ENCODE measurements at places on chromosomes 12 and 14. TPM values are rescaled to one million over a fixed set of nuclear protein-coding genes. Genes with fewer than 3 reads are reported as not detected.

BDKRB1 gene
- 0.62 TPM for total RNA-seq

AACS gene
- total RNA-seq = 37.1 TPM

CDCA4 gene
- 21.2 TPM for total RNA-seq

SEL1L gene
- total RNA-seq = 59.0 TPM

DNA sequence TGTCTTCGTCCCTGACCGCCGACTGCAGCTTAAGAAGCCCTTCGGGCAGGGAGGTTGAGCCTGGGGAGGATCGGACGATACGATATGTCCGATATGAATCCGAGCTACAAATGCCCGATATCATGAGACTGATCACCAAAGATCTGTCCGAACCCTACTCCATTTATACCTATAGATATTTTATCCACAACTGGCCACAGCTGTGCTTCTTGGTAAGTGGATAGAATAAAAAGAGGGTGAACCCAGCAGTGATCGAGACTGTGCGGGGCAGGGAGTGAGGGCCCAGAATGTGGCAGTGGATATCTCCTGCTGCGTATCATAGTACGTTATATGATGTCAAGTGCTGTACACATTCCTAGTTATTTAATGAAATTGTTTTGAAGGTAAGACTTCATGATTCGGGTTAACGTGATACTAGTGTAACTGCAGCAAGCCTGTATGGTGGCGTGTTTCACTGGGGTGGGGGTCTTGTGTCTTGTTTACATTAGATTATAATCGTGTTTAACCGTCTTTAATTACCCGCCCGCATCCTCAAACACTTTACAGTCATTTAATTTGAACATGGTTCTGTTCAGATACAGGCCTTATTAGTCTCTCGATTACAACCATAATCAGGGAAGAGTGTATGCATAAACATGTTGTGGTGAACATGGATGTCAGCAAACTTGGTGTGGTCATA, 1.3 kb downstream of the NAA30 start:
- DNase-seq = no peak

DNA sequence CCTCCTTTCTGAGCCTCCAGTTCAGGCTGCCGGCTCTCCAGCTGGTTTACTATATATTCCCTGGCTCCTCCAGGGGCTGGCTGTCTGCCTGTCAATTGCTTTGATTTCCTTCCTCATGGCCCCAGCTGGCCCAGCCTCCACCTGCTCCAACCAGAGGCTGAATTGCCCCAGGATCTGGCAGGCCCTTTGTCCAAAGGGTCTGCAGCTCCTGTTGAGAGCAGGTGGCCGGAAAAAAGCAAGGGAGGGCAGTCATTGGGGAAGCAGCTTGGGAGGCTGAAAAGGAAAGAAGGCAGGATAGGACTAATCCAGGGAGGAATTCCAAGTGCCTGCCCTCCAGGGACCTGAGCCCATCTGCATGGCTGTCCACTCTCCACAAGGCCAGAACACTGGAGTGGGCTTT, 25.3 kb downstream of the PAH start:
- no peak for DNase-seq

- DNase-seq = no peak
Observed at GRCh38 chr12:57940052-57940914, 1.1 kb upstream of the ATP23 start.

GRCh38 chr12:109860977-109861376, 19.4 kb downstream of the GLTP start:
- DNase-seq = no peak

- no peak for DNase-seq
Observed at GRCh38 chr14:92945959-92946846, 23.3 kb downstream of the CHGA start.

DNA sequence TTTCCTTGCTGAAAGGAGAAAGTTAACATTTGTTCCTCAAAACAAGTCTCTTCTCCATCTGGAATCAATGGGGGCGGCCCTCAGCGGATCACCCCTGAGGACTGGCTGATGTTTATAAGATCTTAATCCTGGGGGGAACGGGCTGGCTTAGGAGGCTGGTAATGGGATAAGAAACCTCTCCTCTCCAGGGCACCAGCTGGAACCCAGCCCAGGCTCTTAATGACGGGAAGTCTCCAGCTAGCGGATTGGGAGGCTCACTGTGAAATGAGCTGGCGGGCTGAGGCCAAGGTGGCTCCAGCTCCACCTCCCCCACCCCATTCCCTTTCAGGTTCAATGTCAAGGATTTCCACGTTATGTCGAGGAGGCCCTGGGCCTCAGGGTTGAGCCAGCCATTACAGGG, 1133.0 kb downstream of the VRK1 start:
- no peak for DNase-seq

DNA sequence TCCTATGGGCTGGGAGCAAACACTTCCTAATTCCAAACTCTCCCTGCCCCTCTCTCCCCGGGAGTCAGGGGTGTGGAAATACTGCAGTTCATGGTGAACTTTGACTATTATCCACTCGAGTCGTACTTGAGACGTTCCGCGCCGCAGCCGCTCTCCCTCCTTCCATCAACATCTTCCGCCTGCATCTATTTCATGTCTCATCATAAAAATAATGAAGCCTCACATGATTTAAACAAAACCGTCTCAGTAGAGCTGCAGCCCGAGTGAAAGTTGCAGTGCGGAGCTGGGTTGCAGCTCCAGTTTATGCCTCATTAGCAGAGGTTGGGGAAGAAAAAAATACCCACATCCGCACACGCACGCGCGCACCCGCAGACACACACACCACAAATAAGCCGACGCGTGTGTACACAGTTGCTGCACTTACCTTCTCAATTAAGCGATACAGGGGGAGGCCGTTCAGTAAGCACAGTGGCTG, 283 bp downstream of the LMO3 start:
- DNase-seq = no peak

- no peak for DNase-seq
Observed at GRCh38 chr12:11607313-11608081, 42.0 kb upstream of the ETV6 start.

DNA sequence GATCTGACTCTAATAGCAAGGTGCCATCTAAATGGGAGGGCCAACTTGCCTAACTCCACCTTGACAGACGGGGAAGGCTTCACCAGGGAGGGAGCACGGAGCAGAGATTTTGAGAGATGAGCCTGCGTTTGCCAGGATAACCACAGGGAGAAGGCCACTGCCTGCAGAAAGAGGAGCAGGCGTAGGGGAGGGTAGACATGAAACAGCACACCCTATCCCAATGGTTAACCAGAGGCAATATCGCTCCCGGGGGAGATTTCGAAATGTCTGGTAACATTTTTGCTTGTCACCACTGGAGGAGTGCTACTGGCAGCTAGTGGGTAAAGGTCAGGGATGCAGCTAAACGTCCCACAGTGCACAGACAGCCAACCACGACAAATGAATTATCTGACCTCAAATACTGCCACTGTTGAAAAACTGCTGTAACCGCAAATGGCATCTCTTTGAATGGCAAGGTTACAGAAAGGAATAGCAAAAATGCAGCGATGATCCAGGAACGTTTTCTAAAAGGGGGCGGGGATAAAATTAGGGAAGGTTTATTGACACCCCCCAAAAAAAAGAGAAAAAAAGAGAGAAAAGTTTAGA, 126.0 kb upstream of the ATF7IP start:
- peak; percentile 69 for DNase-seq

GRCh38 chr14:71783786-71784185, 148.4 kb upstream of the RGS6 start:
- DNase-seq = no peak

DNA sequence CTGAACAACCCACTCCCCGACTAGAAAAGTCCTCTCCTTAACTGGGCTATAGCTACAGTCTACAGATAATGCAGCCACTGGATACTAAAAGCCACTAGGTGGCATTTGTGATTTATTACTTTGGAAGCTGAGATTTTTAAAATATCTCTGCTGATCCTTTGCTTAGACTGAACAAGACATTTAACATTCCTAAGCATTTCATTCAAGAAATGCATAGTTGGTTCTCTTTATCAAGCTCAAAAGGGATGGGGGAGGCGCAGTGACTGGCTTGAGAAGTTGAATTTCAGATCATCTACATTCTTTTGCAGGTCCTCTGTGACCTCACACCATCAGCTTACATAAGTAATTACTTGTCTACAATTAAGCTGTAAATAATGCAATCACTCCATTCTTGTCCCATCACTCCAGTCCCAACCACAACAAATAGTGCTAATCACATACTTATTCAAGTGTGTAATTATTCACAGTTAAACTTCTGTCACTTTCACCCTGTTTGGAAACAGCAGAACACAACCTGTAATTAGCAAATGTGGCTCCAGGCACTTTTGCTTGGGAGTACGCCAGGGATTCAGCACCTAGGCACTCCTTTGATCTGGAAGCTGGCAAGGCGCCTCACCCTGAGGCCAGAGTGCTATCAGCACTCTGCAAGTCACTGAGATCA, 203.6 kb downstream of the NOVA1 start:
- no peak for DNase-seq

DNA sequence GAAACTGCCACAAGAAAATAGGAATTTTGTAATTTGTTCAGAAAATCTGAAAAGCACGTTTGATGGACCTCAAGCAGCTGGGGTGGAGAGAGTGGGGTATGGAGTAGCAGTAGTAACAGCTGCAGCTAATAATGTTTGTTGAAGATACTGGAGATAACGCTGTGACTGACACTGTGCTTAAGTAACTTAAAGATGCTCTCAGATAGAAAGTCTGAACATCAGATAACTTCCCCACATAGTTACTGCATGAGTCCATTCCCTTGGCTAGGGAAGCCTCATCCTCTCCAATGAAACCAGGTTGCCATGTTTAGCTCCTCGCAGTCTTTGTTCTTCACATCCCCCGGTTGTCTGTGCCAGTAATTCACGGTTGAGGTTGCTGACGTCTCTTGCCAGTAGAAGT, 24.9 kb downstream of the RMST start:
- DNase-seq = no peak

GRCh38 chr12:49675137-49675536, 32.1 kb downstream of the FMNL3 start:
- no peak for DNase-seq

DNA sequence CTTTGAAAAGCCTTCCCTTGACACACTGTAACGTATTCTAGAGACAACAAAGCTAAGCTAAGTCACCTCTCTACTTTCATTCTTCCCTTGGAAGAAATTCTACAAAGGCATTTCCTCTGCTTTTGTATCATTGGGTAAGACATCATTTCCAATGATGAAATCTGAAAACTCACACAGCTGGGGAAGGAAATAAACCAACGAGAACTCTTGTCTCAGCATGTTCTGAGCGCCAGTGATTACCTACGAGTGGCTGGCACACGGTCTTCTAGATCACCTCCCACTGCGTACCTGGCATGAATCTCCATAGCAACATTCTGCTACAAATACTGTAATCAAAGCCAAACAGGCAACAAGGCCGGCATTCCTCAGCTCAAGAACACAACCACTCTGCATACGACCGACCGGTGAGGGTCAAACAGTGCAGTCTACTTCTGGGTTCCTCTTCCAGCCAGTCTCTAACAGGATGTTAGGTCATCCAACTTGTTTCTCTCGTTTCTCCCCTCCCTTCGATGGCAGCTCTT, 7.6 kb downstream of the VPS37B start:
- no peak for DNase-seq

DNA sequence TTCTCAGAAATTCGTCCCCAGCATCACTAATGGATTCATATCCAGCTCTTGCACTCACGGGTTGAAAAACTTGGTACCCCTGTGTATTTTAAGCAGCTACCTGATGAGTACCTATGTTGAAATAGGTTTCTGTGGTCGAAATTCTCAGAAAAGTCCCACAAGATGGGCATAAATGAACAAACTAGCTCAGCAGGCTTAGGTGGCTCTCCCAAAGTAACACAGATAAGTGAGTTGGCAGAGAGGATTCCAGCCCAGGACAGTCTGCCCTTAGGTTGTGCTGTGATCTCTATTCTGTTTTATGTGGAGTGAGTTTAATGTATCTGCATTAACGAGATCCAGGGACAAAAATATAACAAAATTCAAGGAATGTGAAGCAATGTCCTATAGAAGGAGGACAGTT, 92.3 kb downstream of the RGS6 start:
- no peak for DNase-seq

- no peak for DNase-seq
Observed at GRCh38 chr12:14611640-14612203, 44.0 kb upstream of the PLBD1 start.

DNA sequence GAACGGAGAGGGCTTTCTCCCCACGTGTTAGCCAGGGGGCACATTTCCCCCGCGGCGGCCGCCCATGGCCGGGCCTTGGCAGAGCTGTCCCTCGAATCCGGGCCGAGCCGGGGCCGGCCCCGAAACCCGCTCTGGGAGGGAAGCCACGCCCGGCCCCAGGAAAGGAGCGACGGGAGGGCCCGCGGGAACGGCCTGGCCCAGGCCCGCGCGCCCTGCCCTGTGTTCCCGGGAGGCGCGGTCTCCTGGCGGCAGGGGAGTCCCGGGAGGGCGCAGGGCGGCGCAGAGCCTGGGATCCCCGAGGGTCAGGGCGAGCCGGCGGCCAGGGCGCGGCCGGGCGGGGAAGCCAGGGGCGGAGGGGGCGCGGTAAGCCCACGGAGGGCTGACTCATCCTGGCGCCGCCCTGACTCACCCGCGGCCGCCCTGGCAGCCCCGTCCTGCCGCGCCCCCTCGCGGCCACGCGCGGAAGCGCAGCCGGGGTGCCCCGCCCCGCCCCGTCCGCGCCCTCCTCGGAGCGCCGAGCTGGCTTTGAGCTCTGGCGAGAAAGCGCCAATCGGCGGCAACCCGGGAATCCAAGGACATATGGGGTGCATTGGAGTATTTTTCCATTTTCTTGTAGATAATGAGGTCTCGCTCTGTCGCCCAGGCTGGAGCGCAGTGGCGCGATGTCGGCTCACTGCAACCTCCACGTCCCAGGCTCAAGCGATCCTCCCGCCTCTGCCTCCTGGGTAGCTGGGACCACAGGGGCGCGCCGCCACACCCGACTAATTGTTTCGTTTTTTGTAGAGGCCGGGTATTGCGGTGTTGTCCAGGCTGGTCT, 31.8 kb upstream of the PLEKHG6 start:
- peak; percentile 95 for DNase-seq

DNA sequence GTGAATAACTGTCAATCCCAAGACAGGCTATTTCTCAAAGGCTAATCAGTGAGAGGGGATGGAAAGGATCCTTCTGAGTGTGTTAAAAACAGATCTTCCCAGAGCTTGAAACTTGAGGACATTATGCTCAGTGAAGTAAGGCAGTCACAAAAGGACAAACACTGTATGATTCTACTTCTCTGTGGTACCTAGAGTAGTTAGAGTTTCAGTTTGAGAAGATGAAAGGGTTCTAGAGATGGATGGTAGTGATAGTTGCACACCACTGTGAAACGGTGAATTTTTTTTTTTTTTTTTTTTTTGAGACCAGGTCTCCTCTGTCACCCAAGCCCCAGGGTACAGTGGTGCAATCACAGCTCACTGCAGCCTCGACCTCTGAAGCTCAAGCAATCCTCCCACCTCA, 133.8 kb downstream of the SAMD4A start:
- no peak for DNase-seq

DNA sequence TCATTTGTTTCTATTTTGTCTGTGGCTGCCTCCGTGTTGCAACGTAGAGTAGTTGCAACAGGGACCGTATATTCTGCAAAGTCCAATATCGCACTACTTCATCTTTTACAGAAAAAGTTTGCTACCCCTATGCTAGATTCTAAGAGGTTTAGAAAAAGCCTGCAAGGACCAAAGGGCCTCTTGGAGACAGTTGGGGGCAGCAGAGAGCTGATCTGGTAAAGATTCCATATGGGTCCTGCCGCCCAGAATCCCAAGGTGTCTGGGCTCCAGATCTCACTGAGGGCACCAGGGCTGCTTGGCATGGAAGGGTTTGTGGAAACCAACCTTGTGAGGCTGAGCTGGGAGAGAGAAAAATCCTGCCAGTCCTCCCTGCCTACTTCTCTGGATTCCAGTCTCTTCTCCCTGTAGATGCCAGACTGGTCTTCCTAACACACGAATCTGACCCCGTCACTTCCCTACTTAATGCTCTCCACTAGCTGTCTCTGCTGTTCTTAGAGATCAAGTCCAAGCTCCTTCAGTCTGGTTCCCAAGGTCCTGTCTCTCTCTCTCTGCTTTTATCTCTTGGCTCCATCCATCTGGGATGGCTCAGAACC, 74.6 kb downstream of the GLRX5 start:
- DNase-seq = no peak

All from type B pancreatic cell (in vitro differentiated cells).